ENCODE measurements at places on chromosomes 3 and 15.

DNA sequence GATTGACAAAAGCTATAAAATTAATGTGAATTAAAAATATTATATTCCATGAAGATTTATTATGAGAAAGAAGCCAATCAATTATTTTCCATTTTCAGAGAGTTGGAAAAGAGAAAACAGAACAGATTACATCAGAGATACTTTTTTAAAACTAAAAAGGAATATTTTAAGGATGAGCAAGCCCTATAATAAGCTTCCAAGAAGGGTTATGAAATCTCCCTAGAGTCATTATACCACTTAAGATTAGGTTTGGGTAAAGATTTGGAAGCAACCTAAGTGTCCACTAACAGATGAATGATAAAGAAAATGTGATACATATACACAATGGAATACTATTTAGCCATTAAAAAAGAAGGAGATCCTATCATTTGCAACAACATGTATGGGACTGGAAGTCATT, 51.6 kb upstream of the FSIP1 start:
- DNase-seq, result no peak

DNA sequence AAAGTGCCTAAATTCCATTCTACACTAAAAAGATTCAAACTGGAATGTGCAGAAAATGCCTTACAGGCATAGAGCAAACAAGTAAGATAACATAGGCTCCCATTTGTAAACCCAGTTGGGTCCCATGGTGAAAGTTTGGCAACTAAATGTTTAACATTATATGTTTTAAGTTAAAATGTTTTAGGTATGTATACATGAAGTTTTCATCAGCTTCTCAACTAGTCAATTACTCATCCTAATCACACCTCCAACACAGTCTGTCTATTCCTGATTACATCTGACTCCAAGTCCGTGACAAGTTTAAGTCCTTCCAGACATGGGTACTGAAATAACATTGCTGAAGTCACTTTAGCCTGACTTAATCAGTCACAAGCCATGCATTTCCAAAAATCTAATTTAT, 25.0 kb downstream of the MYLK start:
- no peak for DNase-seq

GRCh38 chr3:76300746-76301145, 515.4 kb upstream of the ZNF717 start:
- no peak for DNase-seq

DNA sequence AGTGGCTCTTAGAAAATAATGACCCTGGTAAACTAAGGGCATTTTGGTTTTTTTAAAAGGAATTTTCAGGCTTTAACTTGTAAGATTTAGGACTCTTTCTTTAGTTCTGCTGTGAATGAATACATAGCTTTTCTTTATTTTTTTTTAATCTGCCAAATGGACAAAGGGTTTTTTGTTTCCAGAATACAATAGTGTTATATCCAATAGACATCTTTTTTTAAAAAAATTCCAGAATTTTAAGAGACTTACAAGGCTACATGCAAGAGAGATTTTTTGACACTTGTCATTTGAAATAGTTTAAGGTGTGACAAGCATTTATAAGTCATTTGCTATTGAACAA, 38.1 kb downstream of the SETMAR start:
- no peak for DNase-seq
